SK-N-SH (cell line): ENCODE measurements at places on chromosomes 3 and 15.

DNA sequence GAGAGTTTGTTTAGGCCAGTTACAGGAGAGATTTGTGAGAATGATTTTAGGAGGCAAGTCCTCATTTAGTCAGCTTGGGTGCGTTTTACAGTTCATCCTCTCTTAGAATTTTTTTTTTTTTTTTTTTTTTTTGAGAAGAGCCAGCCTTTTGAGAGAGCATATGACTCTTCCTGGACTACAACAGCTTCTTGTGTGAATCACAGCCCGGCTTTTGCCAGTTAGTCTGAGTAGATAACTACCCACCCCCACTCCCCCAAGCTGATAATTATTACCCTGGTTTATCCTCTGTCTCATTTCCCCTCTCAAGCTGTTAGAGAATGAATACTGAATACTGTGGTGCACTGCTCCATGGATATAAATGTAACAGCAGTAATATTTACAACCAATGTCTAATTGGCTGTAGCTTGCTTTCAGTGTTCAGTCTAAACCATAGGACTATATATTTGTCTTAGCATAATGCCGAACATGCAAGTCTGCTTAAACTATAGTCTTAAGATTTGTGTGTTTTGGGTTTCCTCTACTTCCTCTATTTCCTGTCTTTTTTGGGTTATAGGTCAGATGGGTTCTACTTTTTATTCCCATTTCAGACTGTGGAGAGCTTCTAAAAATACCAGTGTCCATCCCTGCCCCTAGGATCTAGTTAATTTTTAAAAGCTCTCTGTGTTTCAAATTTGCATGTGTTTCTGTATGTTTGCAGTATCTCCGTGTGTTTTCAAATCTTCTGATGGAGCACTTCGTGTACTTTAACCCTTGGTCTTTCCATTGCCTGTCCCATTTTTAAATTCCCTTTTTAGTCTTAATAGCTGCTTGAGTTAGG is 8.0 kb downstream of the CHD2 start:
- no peak for DNase-seq

- no peak for DNase-seq
These were observed 679.8 kb upstream of the NECTIN3 start for GRCh38 chr3:110391640-110392395.

DNA sequence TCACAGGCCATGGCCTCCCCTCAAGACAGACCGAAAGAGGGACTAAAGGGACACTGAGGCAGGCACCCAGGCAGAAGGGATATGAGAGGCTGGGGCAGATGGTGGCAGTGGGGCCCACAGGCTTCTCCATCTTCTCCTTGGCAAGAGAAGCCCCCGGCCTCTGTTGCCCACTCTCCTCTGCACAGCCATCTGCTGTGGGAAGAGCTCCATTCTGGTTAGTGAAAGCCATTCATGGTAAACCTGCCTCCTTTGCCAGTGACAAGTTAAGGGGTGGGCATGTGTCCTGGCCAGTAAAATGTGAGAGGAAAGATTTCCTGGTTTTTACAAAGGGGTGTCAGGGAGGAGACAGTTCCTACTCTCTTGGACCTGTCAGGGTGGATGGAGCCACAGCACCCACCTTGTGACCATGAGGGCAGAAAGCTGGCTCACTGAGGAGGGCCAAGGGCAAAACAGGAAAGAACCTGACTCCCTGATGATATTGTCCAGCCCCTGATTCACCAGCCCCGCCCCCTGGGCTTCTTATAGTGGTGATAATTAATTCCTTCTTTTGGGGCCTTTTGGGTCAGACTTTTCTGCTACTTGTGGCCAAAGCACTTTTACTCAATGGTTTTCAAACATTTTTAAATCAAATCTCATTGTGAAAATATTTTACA is 130.4 kb upstream of the SMAD3 start:
- DNase-seq, result no peak

DNA sequence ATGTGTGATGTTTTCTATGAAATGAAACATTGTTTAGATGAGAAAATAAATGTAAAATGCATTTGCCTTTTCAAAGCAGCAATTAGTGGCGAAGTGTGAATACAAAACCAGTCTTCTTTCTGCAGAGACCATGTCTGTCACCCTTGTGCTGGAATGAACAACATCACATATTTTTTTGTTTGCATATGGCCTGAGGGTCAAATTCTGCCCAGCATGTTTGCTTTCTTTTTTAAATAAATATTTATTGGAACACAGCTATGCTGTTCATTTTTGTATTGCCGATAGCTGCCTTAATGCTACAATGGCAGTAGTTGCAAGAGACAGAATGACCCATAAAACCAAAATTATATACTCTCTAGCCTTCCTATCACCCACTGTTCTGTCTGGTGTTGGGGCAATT is 75.3 kb upstream of the SNRPN start:
- no peak for DNase-seq

- no peak for DNase-seq
These were observed 23.1 kb upstream of the CMC1 start for GRCh38 chr3:28218071-28218916.

- peak; percentile 97 for DNase-seq
These were observed 109.3 kb downstream of the SHQ1 start for GRCh38 chr3:72738752-72739530.

- no peak for DNase-seq
These were observed 12.3 kb upstream of the LYSMD4 start for GRCh38 chr15:99745370-99746086.

GRCh38 chr15:95923792-95924191 is 406.7 kb upstream of the NR2F2 start:
- no peak for DNase-seq

DNA sequence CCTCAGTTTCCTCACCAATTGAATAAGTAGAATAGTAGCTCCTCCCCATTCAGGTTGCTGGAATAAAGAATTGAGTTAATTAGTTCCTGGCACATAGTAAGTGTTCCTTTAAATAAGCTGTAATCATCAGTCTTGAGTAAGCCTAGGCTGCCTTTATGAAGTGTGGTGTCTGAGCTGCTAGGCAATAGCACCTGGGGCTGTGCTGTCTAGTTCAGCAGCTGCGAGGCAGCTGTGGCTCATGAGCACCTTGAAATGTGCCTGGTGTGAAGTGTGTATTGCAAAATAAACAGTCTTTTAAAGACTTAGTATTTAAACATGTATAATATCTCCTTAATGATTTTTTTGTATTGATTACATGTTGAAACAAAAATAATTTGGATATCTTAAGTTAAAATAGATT is 77.6 kb downstream of the TOP2B start:
- no peak for DNase-seq

DNA sequence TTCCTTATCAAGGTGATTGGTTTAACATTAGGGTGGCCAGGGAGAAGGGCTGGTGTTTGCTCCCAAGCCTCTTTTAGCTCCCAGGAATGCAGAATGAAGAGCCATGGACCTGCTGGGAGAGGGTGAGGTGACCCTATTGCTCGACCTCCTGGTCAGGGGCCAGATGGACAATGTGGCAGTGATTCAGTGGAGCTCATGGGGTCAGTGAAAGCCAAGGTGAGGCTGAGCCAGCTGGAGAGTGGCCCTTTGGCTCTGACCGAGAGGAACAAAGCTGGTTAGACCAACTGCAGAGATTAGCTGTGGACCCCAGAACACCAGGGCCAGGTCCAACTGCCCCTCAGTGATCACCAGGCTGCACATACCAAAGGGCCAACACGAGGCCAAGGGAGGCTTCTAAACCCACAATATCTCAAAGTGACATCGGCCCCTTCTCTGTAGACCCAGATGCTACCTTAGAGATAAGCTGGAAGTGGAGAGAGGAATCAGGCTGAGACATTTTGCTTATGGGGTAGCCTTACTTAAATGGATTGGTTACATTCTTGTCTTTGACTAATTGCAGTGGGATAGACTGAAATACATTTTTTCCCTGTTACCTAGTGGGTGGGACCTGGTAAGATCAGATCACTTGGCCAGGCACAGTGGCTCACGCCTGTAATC is 15.8 kb upstream of the BTBD1 start:
- DNase-seq, result no peak

- no peak for DNase-seq
These were observed 35.6 kb downstream of the DAPK2 start for GRCh38 chr15:64010719-64011118.

DNA sequence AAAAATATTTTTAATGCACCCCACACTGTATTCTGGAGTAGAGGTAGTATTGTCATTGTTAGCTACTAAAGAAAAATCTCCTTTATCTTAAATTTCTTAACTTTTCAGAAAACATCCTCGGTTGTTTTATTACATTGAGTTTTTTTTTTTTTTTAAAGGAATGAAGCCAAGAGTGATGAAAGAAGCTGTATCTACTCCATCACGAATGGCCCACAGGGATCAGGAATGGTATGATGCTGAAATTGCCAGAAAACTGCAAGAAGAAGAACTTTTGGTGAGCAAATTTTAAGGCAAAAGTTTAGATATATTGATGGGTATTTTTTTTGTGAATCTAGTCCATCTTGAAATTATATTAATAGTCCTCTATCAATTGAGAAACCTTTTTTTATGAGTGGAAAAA is 49.7 kb upstream of the UTS2B start:
- no peak for DNase-seq

DNA sequence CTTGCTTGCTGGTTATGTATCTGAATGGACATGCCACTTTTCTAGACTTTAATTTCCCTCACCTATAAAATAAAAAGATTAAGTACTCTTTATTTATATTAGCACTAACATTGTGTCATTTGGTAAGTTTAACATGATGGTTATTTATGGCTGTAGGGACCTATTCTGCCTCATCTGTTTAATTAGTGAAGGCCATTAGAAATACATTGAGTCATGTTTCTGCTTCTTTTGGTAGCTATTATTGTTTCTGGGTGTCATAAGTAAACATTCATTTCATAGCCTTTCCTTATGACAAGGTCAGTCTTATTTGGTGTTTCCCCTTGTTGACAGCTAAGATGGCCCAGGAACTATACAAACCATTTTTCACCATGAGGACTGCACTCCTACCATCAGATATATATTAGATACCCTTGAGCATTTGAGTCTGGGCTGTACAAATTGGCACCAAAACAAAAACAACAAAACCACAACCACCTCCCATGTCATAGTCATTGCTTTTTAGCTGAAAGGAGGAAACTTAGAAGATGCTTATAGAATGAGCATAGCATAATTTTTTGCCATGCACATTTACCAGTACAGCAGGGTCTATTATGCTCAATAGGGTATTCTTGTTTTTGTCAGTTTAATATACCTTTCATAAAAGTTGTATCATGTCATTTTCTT is 39.3 kb downstream of the SRP14 start:
- no peak for DNase-seq

DNA sequence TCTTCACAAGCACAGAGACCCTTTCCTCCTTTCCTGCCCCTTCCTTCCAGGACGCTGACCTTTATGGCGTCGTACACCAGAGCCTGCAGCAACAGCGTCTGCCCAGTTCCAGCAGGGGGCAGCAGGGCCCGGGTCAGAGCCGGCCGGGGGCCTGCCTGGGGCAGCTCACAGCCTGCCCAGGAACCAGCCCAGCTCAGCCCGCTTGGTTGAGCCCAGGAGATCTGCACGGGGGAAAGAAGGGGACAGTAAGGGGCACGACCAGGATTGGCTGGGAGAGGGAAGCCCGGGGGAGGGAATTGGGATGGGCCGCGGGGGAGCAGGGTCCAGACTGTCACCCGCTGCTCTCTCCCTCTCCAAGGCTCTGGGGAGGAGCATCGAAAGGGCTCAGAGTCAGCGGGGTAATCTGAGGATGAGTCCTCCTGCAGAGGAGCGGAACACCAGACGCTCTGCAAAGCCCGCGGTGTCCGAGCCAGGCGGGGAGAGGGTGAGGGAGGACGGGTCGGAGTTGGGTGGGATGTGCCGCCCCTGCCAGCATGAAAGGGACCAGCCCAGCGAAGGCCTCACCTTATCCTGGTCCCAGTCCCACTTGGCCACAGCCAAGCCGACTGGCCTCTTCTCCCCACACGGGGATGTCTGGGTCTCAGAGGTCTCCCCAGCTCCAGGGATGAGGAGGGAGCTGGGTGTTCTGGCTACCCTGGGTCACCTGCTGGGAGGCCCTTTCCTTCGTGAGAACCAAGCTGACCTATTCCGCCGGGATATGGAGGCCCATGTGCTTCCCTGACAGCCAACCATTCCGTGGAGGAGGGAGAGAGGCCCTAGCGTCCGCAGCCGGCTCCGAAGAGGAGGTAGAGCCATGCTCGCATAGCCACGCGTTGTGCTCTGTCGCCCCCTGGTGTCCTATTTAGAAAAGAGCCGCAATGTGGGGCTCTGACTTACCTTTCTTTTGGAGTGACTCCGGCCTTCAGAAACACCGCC is 7.4 kb upstream of the IGDCC3 start:
- DNase-seq, result peak; percentile 93

DNA sequence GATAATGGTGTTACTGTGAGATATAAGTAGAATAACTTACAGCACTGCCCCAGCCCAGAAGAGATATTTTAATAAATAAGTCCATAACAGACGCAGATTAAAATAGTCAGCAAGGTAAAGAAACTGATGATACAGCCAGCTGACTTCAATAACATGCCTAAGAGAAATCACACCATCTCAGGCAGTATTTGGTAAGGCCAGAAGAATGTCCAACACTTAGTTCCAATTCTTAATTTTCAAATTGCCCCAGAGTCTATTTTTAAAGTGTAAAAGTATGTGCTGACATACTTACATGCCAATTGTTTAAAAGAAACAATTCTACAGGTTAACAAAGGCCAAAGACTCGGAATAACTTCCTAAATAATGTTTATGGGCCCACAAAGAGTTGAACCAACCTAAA is 1.6 kb downstream of the GNB4 start:
- no peak for DNase-seq

DNA sequence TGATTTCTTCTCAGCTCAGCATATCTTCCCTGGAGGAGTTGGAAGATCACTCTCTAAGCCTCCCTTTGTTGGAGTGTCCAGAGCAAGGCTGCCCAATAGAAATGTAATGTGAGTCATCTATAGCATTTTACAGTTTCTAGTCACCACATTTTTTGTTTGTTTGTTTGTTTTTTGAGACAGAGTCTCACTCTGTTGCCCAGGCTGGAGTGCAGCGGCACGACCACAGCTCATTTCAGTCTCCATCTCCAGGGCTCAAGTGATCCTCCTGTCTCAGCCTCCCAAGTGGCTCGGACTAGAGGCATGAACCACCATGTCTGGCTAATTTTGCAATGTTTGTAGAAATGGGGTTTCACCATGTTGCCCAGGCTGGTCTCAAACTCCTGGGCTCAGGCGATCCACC is 21.3 kb downstream of the KLHL6 start:
- no peak for DNase-seq

DNA sequence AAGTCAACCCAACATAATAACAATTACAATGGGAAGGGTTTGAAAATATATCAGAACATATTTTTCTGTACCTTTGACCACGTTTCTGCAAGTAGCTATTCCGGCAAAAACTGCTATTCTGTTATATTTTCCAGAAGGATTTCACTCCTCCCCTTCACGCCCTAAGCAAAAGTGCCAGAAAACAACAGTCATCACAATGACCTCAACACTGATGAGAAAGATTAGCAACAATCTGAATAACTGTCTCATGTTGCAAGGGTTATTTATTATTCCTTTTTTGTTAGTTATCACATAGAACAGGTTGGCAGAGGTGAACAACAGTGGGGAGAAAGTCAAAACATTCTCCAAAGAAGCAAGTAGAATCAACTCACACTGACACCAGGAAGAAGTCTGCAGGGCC is 269.4 kb upstream of the ARRDC4 start:
- no peak for DNase-seq

- no peak for DNase-seq
These were observed 63.3 kb downstream of the ABHD5 start for GRCh38 chr3:43753741-43754715.

- no peak for DNase-seq
These were observed 83.6 kb downstream of the CCR1 start for GRCh38 chr3:46124216-46125177.

GRCh38 chr3:187888701-187889100 is 143.4 kb upstream of the BCL6 start:
- DNase-seq, result no peak
